ENCODE measurements at places on chromosomes 7 and 10.
A peak's percentile ranks its signal among the peaks of the same experiment; 100 is the strongest.

- no peak for DNase-seq
Observed at GRCh38 chr10:7205656-7206055, 205.2 kb downstream of the SFMBT2 start.

DNA sequence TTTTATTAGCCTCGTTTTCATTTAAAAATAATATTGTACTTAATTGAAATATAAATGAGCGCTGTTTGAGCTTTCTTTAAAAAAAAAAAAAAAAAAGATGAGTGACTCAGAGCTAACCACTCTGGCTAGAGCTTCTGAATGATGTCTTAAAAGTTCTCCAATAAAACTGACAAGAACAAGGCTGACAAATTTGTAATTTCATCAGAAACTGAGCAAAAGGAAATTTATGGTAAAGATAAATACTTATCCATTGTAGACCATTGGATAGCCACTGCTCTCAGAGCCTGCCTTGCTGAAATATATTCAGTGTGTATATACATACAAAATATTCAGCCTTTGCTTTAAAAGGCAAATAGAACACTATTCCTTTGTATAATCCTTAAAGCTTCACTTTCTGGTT lies 91.2 kb upstream of the OIT3 start:
- DNase-seq, result no peak

GRCh38 chr10:34195364-34196057 lies 619.6 kb downstream of the PARD3 start:
- no peak for DNase-seq

DNA sequence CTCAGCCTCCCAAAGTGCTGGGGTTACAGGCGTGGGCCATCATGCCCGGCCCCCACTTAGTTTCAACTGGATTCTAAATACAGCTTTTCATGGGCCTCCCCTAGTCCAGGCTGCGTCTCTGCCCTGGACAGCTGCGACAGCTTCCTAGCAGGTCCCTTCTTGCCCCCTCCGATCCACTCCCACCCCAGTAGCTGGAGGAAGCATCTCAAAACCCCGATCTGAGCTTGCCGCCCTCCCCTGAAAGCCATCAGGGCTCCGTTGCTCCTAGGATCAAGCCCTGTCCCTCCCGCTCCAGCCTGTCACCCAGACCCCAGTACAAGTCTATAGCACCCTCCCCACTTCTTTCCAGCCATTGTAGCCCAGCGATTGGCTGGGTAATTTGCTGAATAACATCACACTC lies 64.5 kb downstream of the VWA2 start:
- no peak for DNase-seq

DNA sequence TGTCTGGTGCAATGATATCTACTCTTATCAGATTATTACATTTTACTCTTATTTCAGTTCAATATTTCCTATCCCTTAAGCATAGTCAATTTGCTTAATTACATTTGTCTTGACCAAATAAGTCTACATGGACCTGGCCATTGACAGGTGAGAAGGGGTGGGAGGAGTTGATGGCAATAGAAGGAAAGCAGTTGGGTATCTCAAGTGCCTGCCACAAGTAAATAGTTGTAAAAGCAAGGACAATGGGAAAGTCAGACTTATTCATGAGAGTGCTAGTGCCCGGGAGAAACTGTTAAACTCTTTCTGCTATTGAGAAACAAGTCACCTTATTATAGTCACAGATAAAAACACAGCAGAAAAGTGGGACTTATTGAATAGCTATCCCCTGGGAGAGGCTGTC lies 32.4 kb upstream of the HGF start:
- no peak for DNase-seq

DNA sequence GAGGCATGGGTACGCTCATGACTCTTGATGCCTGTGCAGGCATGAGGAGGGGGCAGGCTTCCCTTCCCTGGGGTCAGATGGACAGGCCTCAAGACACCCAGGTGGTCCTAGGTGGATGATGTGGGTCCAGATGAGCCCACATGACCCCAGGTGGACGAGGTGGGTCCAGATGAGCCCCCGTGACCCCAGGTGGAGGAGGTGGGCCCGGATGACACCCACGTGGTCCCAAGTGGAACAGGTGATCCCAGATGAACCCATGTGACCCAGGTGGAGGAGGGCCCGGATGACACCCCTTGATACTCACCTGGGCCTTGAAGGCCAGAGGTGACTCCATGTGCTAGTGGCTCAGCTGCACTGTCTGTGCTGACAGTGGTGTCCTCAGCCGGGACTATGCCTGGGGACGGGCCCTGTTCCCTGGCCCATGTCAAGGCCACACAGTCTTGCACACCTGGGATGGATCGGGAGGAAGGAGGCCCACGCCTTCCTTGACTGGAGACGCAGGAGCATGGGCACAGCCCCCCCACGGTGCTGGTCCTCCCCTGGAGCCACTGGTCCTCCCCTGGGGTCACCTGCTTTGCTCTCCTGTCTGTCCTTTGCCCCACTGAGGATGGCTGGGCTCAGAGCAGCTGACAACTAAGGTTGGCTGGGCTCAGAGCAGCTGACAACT lies 3.2 kb downstream of the PRAP1 start:
- DNase-seq, result no peak

DNA sequence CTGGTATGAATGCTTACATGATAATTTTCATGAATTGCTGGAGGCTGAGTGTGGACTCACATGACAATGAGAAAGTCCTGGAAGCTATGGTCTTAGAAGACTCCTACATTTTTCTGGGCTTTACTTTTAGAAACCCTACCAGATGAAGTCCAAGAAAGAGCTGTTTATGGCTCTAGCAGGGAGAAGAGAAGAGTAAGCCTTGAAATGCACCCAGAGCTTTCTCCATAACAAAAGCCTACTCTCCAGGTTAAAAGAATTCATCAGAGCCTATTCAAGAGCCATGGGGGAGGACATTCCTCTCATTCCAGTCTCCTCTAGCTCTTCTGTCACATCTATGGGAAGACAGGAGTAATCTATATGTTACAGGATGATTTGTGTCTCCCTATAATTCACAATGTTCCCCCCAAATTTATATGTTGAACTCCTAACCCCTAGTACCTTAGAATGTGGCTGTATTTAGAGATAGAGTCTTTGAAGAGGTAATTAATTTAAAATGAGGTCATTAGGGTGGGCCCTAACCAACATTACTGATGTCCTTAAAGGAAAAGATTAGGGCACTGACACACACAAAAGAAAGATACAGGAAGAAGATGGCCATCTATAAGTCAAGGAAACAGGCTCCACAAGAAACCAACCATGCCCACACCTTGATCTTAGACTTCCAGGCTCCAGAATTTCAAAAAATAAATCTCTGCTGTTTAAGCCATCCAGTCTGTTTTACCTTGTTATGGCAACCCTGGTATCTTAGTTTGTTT lies 193.8 kb upstream of the PTER start:
- DNase-seq, result no peak

DNA sequence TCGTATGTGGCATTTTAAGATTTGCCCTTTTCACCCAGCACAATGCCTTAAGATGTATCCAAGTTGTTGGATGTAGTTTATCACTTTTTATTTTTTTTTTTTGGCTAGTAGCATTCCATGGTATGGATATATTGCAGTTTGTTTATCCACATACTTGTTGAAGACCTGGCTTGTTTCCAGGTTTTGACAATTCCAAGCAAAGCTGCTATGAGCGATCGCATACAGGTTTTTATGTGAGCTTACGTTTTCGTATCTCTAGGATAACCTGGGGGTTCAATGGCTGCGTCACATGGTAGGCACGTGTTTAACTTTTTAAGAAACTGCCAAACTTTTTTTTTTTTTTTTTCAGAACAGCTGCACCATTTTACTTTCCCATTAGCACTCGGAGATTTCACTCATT lies 32.2 kb downstream of the BAIAP2L1 start:
- no peak for DNase-seq

GRCh38 chr7:142030848-142031247 lies 35.2 kb downstream of the MGAM start:
- no peak for DNase-seq

DNA sequence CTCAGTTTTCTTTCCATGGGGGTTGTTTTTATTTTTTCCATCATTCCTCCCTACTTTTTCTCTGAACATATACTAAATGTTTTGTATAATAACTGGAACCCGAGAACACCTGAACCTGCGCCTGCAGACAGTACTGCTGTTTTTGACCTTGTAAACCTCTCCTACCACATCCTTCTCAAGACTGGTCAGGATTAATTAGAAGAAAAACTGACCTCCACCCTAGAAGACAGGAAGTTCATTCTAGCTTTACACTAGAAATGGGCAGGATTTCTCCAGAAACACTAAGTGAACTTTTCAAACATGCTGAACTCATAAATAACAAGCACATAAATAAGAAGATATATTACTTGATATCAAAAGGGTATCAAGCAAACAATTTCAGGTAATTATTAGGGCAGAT lies 751 bp upstream of the HYCC1 start:
- no peak for DNase-seq

DNA sequence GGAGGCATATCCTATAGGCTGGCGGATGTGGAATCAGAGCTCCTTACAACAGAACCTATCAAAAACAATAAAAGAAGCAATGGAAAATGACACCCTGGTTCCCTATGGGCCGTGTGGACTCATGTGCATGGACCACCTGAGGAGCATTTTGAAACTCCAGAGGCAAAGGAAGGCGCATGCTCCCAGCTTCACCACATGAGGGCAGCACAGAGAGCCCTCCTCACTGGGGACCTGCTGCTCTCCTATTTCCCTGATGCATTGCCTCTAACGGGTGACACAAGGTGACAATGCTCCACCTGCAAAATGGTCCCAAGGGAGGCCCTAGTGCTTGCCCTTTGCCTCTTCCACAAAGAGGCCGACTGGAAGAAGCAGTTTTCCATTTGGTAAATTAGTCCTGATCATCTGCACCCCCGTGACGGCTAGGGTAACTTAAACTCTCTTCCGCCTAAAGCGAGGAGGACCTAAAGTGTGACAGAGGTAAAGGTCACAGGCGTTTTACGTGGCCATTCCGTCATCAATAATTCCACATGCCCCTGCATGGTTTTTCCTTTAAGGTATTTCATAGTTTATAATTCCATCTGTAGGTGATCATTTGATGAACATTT lies 67.7 kb downstream of the GPAM start:
- DNase-seq, result peak; percentile 8

DNA sequence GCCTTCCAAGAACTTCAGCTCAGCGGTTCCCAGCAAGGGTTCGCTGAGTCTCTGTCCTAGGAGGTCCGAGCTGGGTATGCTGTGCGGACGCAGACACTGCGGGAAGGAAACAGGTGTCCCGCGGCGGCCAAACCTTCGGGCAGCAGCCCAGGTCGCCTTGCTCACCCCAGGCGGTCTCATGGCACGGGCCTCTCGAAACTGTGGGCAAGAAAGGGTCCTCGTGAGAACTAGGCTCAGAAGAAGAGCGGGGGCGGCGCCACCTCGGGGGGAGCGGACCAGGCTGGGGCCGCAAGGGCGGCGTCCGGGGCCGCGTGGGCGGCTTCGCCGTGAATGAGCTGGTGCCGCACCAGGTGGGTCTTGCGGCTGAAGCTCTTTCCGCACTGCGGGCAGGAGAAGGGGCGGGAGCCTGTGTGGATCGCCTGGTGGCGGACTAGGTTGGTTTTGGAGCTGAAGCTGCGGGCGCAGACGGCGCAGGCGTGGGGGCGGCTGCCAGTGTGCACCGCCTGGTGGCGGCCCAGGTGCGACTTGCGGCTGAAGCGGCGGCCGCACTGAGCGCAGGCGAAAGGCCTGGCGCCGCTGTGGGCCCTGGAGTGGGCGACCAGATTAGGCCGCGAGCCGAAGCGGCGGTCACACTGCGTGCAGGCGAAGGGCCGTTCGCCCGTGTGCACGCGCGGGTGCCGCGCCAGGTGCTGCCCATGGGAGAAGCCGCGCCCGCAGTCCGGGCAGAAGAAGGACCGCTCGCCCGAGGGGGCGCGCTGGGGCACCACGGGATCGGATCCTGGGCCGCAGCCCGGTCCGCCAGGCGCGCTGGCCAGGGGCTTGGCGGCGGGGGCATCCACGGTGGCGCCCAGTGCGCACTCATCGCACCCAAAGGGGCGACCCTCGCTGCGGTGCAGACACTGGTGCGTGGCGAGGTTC lies 8.6 kb downstream of the ZNF467 start:
- DNase-seq, result no peak
